ENCODE measurements at places on chromosomes 1 and 21.

DNA sequence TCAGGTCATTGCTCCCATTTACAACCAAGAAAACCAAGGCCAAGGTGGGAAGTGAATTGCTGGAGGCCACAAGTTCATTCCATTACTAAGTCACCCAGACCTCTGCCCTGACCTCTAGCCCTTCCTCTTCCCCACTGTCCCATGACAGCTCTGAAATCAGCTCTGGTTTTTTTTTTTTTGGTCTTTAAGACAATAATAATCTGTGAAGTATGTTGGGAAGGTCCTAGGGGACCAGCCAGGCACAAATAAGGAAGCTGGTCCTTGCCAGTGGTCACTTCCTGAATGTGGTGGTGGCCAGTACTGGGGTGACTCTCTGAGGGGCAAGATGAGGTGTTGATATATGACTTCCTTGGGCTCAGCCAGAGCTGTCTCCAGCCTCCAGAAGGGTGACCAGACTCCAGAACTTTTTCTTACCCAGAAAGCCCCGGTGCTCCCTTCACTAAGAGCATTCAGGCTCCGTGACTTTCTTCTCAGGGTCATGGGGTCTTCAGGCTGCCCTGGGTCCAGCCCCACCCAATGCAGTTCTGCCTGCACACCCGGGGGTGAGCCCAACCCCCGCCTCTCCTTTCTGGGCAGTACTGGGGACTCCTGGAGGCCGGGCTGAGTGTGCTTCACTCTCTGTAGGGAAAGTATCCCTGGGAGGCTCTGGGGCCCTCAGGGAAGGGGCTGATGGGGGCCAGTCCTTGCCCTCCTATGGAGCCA lies 159.6 kb downstream of the PTPRU start:
- DNase-seq = no peak

GRCh38 chr1:195097316-195097715 lies 1510.9 kb downstream of the KCNT2 start:
- no peak for DNase-seq

GRCh38 chr1:64080941-64081562 lies 122.4 kb upstream of the UBE2U start:
- no peak for DNase-seq

GRCh38 chr1:186498695-186499389 lies 37.9 kb upstream of the PDC start:
- no peak for DNase-seq

- DNase-seq = no peak
These were observed 25.0 kb downstream of the RCSD1 start for GRCh38 chr1:167654975-167655575.

DNA sequence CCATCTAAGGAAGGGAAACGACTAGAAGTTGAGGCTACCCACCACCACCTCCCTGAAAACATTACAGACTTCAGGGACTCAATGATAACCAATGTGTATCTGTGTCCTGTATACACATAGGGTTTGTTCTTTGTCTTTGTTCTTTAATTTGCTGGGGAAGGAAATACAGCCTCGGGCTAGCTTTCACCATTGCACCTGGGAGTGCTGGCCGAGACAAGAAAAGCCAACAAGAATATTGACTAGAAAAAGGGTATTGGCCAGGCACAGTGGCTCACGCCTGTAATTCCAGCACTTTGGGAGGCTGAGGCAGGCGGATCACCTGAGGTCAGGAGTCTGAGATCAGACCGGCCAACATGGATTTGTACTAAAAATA lies 50.4 kb downstream of the MDM4 start:
- DNase-seq = no peak

DNA sequence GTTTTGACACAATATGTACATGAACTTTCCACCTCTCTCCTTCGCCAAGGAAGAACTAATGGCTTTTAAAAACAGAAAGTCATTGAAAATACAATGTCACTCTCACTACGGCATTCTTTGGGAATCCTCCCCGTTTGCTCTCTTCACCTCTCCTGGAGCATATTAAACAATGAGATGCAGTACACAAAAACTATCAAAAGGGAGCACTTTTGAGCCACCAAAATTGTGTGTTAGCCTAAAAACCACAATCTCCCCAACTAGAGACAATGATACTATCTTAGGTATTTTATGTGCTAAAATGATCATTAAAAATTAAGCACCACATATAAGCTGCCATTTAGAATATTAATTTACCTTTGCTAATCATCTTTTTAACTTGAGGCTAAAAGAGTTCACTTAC lies 425.5 kb downstream of the KCTD3 start:
- no peak for DNase-seq

DNA sequence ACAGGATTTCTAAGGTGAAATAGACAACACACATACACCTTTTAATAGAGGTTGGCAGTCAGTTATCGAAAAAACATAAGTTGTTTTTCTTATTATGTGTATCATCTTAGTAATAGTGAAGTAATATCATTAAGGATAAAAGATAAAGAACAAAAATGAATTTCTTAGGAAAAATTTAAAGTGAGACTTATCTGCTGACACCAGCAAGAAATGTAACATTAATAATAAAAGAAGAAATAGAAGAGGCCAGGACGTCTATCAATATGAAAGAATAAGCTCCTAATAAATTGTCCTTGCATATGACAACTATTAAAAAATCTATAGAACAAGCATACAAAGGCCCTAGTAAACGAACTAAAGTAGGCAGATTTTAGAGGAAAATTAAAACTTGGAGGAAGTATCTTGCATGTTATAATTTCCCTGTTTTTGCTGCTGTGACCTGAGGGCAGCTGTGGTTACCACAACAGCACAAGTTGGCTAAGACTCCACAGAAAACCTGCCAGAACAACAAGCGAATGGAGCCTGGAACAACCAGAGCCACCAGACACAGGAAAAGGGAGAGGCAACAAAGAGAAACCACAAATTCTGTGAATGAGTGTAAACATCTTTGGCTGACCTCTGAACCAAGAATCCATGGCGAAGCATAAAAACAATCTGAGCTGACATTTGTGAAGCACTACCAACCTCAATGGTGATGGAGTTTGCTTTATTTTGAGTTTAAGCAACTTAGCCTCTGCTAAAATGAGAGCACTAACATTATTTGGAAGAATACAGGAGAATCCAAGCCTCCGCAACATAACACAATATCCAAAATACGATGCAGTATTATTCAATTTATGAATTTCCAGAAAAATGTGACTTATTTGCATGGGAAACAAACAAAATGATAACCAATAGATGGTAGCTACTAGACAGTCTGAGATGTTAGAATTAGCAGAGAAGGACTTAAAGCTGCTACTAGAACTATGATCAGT lies 207.5 kb downstream of the KCNT2 start:
- no peak for DNase-seq
